GM23248 (cell line): ENCODE measurements at places on chromosomes 12 and 14.
A peak's percentile ranks its signal among the peaks of the same experiment; 100 is the strongest.

- no peak for DNase-seq
Observed at GRCh38 chr14:105077649-105077995, 12.4 kb upstream of the GPR132 start.

GRCh38 chr12:77953528-77954205 is 123.0 kb downstream of the NAV3 start:
- DNase-seq = no peak

DNA sequence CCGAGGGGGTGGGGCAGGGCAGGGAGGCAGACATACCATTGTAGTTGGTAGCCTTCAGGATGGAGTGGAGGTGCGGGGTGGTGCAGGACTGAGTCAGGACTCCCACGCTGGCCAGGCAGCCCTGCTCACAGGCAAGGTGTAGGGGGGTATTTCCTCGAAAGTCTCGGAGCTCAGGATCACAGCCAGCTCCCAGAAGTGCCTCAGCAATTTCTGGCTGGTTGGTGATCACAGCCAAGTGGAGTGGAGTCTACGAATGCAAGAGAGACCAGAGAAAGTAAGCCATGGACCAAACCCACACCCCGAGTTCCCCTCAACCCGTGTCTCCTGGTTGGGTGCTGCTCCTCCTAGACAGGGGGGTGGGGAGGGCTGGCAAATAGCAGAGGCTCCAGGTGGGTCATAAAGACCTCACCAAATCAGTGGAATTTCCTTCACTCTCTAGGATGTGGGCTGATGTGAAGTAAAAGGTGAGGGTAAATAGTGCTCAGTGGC is 1.4 kb downstream of the NFKBIA start:
- peak; percentile 72 for DNase-seq

DNA sequence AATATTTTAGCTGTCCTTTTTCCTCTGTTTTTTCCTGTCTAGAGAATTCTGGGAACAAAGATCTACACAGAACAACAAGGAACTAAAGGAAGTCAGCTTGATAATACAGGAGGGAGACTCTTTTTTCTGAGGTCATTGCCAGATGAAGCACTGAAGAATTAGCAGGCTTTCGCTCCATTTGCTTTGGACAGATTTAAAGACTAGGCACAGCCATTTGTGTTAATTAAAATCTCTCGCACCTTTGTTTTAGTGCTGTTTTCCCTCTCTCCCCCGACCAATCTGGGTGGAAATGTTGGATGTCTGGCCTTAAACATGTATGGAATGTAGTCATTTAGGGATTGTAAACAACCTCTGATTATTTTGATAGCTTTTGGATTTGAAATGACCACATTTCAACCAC is 9.6 kb upstream of the GPHN start:
- DNase-seq = no peak

- DNase-seq = peak; percentile 23
Observed at GRCh38 chr12:132238488-132238854, 90.9 kb downstream of the GALNT9 start.

DNA sequence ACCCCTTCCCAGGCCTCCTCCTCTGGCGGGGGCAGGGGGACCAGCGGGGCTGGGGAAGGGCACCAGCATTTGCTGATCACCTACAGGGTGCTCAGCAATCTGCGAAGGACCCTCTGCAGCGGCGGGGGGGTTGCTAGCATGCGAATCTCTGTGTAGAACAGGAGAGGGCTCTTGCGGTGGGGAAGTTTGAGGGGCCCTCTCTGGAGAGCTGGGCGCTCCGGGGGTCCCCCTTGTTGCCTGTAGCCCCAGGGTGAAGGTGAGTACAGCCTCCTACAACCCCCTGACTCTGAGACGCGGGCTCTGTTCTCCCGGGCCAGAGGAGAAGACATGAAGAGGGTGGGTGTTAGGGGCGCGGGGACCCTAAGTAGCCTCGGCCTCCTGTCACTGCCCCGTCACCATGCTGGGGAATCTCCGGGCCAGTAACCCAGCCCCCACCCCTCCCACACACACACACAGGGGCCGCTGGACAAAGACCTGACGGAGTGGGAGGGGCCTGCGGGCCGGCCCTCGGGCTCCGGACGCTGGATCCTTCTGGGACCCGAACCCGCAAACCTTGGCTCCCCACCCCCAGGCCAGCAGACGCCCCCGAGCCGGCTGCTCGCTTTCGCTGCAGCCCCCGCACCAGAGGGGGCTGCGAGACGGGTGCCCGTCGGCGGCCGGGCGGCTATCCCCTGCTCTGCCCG is 734 bp downstream of the FIGNL2 start:
- DNase-seq = peak; percentile 35

DNA sequence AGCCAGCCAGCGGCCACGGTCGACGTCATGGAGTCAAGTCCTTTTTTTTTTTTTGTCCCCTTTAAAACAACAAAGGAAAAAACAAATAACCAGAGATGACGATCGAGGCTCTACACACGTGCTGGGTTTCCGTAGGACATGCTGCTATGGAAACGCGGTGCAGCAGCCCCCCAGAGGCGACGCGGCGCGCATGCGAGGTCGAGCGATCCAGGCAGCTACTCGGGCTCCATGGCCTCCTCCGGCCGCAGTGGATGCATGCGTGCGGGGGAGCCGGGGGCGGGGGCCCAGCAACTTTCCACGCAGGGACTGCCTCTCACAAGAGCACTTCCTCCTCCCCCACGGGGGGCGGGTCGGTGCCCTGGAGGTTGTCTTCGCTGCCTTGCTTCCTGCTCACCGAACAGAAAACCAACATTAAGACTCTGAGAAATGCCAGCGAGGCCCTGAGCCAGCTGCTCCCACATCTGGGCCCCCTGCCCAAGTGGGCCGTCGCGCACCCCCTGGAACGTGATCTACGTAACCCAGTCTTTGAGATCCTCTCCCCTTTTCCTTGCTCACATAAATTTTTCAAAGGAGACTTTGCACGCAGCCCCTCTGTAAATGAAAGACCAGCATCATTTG is 30.7 kb downstream of the P2RX4 start:
- DNase-seq = no peak

DNA sequence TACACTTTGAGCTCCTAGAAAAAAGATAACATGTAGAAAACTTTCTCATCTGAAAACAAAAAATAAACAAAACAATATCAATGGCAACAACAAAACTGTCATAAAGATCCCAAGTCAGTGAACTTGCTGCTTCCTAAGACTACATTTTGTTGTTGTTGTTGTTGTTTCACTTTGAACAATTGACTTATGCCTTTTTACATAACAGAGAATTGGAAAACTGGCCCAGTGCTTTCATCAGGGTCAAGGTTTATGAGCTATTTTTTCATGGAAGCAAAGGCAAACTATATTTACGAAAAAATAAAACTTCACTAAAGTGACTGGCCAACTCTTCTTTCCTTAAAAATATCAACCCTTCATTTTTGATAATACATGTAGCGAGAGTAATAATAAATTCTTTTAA is 6.3 kb downstream of the DCN start:
- DNase-seq = peak; percentile 9

DNA sequence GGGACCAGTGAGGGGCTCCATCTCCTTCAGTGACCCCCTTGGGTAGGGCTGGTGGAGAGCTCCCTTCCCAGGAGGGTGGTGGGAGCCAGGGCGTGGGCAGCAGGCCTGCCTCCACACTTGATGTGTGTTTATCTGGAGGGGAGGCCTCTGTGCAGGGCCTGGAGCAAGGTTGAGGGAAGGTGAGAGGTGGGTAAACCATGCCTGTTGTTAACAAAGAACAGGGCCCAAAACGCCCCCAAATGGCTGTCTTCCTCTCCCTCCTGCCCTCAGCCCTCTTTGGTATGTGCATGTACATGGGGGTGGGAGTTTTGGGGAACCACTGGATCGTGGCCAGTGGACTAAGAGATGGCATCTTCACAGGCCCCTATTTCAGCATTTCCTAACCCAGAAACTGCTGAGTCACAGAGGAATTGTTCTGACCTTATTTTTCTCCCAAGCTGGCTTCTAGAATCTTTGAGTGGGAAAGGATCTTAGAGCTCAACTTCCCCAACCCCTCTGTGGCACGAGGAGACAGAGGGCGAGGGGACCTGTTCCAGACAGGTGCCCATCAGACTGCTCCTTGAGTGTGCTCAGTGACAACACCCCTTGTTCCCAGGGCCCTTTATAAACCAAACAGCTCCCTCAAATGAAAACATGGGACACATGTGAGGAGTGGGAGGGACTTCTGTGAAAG is 3.6 kb downstream of the SLC48A1 start:
- DNase-seq = peak; percentile 72
